ENCODE measurements at places on chromosomes 3 and 15.
A peak's percentile ranks its signal among the peaks of the same experiment; 100 is the strongest.

DNA sequence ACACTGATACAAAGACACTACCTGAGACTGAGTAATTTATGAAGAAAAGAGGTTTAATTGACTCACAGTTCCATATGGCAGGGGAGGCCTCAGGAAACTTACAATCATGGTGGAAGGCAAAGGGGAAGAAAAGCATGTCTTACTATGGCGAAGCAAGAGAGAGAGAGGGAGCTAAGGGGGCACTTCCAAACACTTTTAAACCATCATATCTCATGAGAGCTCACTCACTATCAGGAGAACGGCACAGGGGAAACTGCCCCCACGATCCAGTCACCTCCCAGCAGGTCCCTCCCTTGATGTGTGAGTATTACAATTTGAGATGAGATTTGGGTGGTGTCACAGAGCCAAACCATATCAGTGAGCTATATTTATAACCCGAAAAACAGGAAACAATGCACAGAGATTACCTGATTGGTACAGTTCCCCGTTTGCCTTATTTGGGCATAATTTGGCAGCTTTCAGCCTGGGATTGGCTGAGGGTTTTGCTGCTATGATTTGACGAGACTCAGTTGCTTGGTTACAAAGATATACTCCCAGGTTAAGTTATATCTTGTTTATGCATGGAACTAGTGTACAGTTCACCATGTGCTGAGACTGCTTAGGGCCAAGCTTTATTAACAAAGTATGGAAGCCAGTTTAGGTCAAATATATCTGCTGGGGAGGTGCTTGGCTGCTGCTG is 184.2 kb downstream of the NR2F2 start:
- no peak for DNase-seq

- no peak for DNase-seq
Observed at GRCh38 chr3:39192490-39193092, at the start of gene XIRP1. XIRP1 (minus strand) TSS chr3:39192595; CDS start chr3:39189445, 3,150 bp downstream.

DNA sequence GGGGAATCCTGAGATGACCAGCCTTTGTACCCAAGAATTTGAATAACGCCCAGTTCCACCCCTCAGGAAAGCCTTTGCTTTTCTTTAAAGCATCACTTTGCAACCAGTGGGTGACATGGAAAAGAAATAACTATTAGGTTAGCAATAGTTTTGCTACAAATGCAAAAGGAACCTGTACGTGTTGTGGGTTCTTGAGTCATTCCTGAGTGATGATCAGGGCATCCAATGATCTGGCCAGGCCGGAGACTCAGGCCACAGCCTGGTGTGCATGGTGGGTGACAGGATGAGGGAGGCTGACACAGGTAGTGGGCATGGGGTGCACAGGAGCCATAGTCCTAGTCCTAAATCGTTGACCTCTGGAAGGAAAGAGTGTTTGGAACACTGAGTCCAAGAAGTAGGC is 321.4 kb upstream of the IL12A start:
- no peak for DNase-seq

DNA sequence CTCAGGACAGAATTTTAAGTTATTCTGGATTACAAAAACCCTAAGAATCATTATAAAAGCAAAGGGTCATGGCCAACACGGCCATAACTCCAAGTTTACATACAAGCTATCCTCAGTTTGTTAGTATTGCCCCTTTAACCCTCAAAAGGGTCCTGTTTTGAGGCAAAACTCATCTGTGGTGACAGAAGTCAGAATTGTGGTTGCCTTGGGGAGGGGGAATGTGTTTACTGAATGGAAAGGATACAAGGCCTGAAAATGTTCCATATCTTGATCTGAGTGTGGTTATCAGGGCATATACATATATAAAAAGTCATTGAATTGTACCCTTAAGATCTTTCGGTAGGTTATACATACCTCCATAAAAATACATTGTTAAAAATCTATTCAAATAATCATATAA is 2.1 kb downstream of the SFMBT1 start:
- no peak for DNase-seq

GRCh38 chr15:68592544-68592943 is 13.8 kb downstream of the CORO2B start:
- DNase-seq: no peak

DNA sequence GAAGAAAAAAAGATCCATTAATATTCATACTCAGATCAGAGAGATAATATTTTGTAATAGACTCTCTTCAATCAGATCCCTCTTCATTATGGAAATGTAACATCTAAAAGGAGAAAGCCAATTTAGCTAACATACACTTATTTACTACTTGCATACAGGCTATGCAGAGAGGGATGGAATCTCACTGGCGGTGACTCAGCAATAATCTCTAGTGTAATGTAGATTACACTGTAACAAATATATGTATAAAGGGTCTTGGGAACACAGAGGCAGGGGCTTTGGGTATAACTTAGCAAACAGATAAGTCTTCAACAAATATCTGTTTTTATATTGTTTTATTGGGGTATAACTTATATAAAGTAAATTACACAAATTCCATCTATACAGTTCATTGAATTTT is 69.6 kb downstream of the CGNL1 start:
- DNase-seq: no peak

- no peak for DNase-seq
Observed at GRCh38 chr3:87873136-87873535, 185.7 kb downstream of the CGGBP1 start.

DNA sequence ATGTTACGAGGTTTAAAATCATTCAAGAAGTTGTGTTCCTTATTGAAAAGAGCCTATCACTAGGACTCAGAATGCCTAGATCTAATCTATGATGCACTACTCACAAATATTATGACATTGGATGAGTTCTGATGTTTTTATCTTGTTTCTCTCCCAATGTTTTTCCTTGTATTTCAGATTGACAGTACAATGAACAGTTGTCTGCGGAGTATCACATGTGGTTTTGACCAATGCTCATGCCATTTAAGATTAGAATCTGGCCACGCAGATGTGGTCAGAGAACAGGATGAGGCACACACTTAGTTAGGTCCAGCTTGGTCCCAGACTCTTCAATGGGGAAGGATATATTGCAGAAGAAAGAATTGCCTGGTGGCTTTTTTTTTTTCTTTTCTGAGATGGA is 25.6 kb upstream of the CCDC50 start:
- no peak for DNase-seq

DNA sequence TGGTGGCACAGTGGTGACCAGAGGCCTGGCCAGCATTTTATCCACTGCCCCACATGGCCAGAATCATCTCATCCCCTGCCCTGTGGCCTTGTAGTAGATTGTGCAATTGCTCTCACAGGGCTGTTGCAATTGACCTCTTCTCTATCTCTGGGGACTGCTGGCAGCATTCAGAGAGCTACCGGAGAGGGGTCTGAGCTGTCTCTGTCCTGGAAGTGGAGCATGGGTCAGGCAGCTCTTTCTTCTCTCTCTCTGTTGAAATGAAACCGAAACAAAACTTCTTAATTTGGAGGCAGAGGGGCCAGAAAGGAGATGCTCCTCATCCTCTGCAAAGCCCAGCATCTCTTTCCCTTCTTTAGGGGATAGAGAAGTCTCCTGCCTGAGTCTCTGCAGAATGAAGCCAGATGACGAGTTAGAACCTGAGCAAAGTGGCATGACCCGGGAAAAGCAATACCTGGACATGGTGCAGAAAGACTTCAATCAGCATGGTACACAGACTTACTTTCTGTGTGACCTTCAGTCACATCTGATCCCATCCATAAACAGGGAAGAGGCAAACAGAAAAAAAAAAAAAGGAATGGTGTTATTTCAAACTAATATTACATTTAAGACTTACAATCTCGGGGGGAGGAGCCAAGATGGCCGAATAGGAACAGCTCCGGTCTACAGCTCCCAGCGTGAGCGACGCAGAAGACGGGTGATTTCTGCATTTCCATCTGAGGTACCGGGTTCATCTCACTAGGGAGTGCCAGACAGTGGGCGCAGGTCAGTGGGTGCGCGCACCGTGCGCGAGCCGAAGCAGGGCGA is 144.5 kb upstream of the BCL6 start:
- DNase-seq: no peak

DNA sequence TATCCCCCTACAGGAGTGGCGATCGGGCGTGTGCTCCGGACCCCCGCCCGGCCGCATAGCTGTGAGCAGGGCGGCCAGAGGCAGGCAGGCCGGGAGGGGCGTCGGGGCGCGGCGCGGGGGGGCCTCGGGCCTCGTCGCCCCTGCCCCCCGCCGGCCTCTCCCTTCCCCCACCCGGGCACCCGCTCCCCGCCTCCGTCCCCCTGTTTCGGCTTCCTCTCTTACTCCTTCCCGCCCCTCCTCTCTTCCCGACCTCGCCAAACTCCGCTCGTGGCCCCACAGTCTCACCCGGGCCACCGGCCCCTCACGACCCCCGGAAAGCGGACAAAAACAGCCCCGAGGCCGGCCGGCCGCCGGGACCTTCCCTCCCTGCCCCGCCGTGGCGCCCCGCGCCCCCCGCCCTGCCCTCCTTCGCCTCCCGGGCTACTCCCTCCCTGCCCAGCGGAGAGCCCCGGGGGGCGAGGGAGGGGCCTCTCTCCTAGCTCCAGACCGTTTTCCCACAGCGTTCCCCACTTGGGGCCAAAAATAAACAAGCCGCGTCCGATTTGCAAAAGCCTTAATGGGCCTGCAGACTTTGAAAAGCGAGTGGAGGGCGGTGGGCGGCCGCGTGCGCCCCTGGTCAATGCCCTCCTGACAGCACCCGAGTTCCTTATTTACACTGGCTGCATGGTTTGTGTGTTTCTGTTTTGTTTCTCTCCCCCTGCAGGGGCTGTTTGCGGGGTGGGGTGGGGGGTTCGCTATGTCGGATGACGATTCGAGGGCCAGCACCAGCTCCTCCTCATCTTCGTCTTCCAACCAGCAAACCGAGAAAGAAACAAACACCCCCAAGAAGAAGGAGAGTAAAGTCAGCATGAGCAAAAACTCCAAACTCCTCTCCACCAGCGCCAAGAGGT is 1.0 kb downstream of the UBE2E1 start:
- DNase-seq: no peak

- no peak for DNase-seq
Observed at GRCh38 chr3:101675709-101676215, 1.2 kb downstream of the ZBTB11 start.

- DNase-seq: no peak
Observed at GRCh38 chr3:30623351-30623750, 16.9 kb downstream of the TGFBR2 start.

GRCh38 chr15:69626095-69627066 is 173.8 kb downstream of the RPLP1 start:
- DNase-seq: no peak

GRCh38 chr3:11363715-11364114 is 91.5 kb downstream of the ATG7 start:
- no peak for DNase-seq

DNA sequence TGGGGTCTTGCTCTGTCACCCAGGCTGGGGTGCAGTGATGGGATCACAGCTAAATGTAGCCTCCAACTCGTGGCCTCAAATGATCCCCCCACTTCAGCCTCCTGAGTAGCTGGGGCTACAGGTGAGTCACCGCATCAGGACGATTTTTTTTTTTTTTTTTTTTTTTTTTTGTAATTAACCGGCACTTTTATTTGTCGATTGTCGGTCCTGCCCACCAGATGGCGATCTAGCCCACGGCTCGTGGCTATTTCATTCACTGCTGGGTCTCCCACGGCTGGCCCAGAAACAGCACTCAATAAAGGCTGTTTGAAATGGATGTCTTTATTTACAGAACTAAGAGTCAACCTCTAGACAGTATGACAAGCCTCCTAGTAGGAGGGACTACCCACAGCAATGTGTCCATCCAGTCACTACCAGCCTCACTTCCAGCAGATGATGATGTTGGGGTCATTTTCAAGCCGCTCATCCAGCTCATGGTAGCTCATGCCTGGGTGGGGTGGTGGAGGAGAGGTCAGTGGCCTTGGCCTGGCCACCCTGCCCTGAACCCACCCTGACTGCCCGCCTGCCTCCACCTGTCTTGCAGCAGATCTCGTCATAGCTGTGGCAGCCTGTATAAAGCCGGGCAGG is 1.8 kb upstream of the ZMYND10 start:
- DNase-seq: peak; percentile 62

DNA sequence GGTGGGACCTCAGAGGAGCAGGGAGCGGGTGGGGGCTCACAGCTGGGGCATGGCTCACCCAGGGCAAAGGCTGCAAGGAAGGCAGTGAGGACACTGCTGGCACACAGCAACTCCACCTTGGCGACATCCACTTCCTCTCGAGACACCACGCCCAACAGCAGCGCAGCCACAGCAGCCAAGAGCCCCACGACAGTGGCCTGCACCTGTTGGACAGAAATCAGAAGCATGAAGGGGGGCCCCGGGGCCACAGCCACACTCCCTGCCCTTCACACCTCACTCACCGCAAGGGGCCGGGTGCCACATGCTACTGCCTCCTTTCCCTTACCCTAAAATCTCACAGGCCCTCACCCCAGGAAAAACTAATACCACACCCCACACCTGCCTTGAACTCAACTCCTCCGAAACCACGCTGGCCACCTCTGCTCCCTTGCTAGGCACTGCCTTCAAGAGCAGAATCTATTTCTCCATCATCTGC is 57.3 kb downstream of the ROPN1B start:
- no peak for DNase-seq

DNA sequence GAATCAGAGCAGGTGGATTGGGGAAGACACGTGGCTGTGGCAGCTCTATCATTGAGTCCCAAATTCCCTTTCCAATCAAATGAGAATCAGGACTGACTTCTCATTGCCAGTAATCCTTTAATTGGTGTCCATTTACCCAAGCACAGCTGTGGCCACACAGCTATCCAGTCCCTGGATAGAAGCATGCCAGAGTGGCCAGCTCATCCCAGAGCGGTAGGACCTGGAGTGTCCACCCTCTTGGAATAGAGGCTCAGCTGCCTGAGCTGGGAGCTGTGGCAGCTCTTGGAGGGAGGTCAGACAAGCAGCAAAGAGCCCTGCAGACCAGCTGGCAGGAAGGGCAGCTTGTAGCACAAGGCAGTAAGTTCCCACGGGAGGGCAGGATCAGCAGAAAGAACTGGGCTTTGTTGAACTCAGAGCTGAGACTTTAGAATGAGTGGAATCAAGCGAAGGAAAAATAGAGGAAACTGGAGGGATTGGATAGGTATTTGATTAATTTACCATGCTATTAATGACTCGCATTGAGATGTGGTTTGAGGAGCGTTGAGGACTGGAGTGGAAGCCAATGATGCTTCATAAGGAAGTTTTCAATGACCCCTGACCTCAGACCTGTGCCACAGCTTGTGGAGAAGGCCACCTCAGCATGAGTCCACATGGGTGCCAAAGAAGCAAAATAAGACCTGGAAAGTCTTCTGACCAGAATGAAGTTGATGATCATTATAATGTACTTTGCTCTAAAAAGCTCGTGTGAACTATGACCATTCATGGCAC is 6.9 kb upstream of the ALPK3 start:
- no peak for DNase-seq

DNA sequence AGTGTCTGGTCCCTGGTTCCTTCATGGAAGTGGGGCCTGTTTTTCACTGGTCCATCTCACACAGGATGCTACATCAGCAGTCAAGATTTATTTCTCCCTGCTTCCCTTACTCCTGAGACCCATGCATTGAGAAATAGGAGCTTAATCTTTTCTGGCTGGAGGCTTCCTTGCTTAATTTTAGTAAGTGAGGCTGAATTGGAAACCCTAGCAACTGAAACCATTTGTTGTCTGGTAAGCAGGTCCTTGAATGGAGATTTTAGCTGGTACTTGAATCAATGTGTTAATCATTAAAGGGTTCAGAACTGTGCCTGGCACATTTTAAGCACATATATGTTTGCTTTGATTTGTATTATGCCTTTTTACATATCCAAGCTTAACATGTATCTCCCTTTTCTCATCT is 20.2 kb upstream of the MEF2A start:
- DNase-seq: peak; percentile 65

All from NCI-H524 (cell line).